ENCODE measurements at places on chromosomes 6 and 20.

- no peak for ATAC-seq
Measured at GRCh38 chr20:57283860-57284259, 17.4 kb upstream of the BMP7 start.

GRCh38 chr20:38286586-38287531 lies 17.1 kb upstream of the BPI start:
- ATAC-seq, result no peak

DNA sequence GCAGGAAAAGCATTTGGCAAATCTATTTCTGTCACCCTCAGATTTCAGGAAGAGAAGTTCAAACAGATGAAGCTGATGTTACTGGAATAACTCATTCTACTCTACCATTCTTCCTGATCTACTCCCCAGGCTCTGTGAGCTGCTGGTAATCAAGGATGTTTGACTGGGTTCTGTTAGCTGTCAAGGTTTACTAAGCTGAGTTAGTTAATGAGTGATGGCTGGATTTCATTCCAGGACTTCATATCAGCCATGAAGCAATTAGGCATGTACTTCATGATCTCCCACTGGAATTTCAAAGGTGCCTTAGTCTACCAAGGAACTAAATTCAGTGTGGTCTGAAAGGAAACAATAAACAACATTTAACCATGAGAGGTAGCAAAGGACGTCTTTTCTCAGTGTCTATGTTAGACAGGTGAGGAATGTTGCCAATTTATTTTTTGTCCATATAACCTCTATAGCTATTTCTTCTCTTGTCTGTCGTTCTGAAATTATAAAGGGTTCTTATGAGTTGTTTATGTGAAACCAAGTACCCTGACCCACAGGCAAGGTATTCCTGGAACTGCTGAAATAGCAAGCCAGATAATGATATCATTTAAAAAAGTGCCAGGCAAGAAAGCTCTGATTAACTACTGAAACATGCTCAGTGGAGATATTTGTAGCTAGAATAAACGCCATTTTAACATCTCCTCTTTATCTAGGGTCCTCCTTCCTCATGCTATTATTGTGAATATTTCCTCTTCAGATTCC lies 112.9 kb downstream of the BACH2 start:
- ATAC-seq, result no peak

GRCh38 chr6:3422435-3423070 lies 34.3 kb downstream of the SLC22A23 start:
- ATAC-seq, result no peak

GRCh38 chr6:89209457-89209856 lies 7.7 kb downstream of the GABRR1 start:
- ATAC-seq, result no peak

GRCh38 chr20:1718604-1719384 lies 61.2 kb upstream of the SIRPG start:
- no peak for ATAC-seq

DNA sequence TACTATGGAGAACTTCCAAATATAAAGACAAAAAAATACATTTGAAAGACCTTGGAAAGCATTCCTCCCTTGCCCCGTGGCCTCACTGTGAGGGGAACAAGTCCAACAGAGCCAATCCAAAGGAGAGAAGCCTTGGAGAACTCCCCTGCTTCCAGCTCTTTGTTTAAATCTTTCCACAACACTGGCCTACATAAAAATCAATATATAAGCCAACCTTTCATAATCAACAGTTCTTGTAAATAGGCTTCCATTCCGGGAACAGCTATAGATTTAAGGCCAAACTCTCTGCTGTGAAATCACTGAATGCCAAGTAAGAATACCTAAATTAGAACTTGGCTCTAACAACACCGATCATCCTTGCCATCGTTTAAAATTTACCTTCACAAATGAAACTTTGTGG lies 242.1 kb downstream of the HACE1 start:
- ATAC-seq, result no peak

- no peak for ATAC-seq
Measured at GRCh38 chr6:43775535-43775885, 5.5 kb downstream of the VEGFA start.

DNA sequence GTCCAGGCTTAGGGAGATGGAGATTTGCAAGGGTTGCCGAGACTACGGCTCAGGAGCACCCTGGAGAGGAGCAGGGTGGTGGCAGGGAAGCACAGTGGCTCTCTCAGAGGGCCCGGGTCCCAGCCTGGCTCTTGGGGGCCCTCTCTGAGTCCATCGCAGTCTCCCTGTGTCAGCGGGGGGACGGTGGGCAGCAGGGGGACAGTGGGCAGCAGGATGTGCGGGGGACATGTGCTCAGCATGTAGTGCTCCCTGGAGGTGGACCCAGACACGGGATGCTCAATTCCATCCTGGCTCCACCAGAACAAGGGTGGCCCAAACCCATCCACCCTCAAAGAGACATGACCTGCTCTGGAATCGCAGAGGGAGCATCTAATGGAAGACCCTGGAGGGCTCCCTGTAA lies 43.0 kb upstream of the ZBP1 start:
- ATAC-seq, result no peak

DNA sequence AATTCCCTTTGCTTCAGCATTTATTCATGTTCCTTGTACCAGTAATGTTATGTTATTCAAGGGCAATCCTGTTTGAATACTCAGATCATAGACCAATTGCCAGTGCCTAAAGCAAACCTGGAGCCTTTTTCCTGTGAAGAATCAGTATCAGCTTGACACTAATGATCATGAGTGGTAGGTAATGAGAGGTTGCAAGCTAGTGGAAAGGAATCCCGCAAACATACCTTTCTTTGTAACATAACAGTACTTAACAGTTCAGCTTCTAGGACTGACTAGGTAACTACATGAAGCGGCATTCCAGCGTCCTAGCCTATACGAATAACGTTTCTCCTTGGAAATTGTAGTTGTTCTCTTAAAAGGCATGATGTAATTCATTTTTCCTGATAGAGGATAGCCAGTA lies 253.7 kb downstream of the TMEM242 start:
- ATAC-seq, result no peak

GRCh38 chr6:108546079-108547049 lies 14.4 kb upstream of the FOXO3 start:
- ATAC-seq, result no peak

DNA sequence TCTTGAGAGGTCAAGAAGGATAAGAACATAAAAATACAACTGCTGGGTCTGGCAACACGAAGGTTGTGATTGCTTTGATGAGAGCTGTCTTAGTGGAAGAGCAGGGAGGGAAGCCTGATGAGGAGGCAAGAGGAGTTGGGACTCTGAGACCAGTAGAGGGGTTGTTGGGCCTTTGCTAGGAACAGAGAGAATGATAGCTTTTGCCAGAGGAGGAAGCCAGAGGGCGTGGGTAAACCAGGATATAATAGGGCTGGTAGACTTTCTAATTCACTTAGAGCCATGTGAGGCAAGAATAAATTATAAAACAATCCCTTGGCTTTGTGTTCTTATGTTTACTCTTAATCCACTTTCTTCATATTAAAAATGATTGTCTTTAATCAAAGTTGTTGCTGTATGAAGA lies 78.6 kb downstream of the RCAN2 start:
- ATAC-seq, result no peak

DNA sequence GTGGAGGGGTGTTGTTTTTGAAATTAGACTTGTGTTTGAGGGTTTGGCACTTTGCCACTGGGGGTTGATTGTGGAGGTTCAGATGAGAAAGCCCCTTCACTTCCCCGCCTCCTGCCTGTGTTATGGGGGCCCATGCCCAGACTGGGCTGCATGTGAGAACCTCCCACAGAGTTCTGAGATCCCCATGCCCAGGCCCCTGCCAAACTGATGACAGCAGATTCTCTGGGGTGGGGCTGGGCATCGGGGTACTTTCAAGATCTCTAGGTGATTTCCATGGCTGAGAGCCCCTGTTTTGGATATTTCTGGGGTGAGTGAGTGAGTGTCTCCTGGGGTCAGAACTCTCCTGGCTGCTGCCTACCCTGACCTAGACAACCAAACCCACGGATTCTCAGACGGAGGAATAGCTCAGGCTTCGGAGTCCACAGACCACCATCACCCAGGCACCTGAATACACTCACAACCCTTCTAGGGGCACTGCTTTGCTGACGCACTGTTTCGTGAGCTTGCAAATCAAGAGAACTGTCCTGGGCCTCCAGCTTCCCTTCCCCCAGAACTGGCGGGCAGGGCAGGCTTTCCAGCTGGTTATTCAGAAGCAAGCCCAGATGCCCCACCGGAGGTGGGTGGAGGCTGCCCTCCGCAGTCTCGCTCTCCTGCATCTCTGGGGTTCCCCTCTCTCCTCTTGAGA lies 6.3 kb downstream of the BCAS1 start:
- ATAC-seq, result peak; percentile 33

- ATAC-seq, result no peak
Measured at GRCh38 chr6:52271852-52272460, 12.6 kb downstream of the MCM3 start.

GRCh38 chr6:11244387-11245126 lies 12.1 kb upstream of the NEDD9 start:
- peak; percentile 53 for ATAC-seq

GRCh38 chr6:70706491-70707123 lies 38.9 kb downstream of the SMAP1 start:
- no peak for ATAC-seq

- no peak for ATAC-seq
Measured at GRCh38 chr6:144667532-144668503, 382.7 kb downstream of the UTRN start.

DNA sequence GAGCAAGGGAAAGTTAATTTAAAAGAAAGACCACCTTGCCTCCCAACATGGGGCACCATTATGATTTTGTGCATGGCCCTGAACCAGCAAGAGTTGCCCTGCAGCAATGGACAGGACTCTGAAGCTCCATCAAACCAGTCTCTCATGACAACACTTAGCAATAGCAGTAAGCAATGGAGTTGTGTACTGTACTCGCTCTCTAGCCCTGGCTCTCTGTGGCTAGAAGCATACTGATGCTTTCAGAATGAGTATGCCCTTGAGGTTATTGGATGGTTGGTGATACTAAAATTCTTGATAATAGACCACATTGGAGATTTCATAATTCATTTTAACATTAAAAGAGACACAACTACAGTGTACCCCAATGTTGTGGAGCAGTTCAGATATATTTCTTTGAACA lies 23.2 kb upstream of the LMBRD1 start:
- ATAC-seq, result no peak

DNA sequence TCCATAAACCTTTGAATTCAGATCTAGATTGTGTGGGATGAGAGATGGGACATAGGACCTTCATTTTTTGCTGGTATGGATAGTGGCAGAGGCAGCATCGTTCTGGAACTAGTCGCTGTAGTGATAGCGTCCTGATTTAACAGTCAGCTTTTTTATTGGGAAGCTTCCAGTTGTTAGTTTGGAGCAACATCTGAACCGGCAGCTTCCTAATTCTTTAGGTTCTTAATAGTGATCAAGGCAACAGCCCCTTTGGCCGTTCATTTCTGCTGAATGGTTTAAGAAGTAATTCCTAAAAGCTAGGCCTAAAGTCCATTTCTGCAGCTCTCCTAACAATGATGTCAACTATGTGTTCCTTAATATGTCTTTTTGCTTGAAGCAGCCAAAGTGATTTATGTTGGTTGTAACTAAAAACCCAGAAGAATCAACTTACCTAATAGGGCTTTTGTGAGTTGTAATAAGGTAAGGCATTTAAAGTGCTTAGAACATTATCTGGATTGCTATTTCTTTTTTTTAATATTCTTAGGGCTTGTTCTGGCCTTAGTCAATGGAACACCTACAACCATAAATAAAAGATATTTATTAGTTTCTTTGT lies 90.3 kb downstream of the SHLD1 start:
- ATAC-seq, result no peak

DNA sequence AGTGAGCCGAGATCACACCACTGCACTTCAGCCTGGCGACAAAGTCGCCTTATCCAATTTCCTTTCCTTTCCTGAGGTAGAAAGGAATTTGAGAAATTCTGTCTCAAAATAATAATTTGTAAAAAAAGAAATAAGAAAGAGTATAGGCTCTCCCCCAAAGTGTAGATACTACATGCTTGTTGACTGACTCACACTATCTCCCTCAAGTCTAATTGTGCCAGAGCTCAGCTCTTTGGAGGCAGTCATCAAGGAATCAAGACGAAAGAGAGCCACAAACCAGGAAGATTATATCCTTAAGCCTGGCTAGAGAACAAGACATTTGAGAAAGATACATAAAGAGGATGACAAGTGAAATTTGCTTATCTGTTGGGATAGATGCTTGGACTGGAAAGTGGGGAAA lies 3.7 kb upstream of the FKBPL start:
- ATAC-seq, result no peak

DNA sequence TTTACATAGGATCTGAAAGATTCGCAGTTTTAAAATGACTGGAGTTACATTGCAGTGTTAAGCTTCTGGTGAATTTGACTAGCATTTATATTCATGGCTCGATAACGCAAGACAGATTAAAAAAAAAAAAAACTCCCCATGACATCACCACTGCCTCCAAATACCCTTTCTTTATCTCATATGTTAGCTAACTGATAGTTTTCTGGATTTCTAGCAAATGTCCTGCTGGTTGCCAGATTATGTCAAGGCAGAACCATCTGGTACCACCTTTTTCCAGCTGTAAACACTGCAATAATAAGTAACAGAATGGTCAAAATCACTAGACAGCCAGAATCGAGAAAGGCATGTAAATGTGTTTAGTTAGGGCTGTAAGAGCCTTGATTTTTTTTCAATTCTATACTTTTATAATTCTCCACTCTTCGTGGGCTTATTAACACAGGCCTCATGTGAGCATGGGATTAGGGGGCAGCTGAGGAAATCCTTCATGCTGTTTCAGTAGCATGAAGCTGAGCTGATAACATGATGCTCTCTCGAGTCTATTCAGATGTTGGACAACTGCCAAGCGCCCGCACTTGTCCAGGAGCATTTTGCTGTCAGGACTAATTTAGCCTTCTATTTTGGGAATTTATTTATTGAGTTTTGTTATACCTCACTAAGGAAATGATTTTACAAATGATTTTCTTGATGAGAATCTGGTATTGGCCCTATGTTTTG lies 166.0 kb upstream of the SCGN start:
- no peak for ATAC-seq

GRCh38 chr6:84003131-84003530 lies 30.4 kb upstream of the MRAP2 start:
- no peak for ATAC-seq

- ATAC-seq, result no peak
Measured at GRCh38 chr20:57475388-57476083, 49.4 kb downstream of the CTCFL start.

- ATAC-seq, result no peak
Measured at GRCh38 chr6:167750956-167751358, 75.8 kb upstream of the AFDN start.

DNA sequence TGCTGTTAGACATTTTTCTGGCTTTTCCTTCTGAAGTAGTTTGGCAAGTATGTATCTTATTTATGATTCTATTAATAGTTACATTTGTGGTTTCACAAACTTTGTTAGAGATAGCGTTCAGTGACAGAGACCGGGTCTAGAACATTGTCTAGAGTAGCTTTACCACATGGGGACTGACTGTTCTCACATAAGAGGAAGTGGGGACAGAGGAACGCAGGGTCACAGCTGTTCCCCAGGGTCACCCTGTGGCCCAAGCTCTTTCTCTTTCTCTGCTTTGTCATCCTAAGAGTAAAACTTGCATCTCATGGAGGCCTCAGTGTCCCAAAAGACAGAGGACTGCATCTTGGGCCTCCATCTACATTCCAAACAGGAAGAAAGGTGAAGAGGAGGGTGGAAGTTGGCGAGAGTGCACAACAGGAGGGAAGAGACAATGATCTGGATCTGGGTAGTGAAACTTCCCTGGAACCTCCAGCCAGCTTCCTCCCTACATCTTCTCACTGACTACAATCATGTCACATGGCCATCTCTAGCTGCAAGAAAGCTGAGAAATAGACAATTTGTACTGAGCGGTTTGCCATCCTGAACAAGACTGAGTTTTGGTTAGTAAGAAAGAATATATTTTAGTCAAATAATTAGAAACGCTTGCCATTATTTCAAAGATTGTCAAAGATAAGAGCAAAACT lies 645.8 kb upstream of the ARID1B start:
- no peak for ATAC-seq

Measured in activated CD4-positive, CD25-positive, alpha-beta regulatory T cell treated with anti-CD3 and anti-CD28 coated beads, Interleukin-2, amount 50 U/mL, for 24 hours (primary cell).